ENCODE measurements at places on chromosomes 3 and 15. TPM values are rescaled to one million over a fixed set of nuclear protein-coding genes. Genes with fewer than 3 reads are reported as not detected.

Gene ACKR4
- not detected for total RNA-seq

Gene PPARG
- total RNA-seq, result 4.4 TPM

Gene KNL1
- 3.3 TPM for total RNA-seq

Gene SCN5A
- 2.3 TPM for total RNA-seq

Gene ACP3
- total RNA-seq, result not detected

Gene CD200
- total RNA-seq, result 11.1 TPM

Gene ERICH6
- total RNA-seq, result 0.09 TPM

Gene CPEB1
- total RNA-seq, result 18.5 TPM

Gene CCDC13
- 1.3 TPM for total RNA-seq

Gene CX3CR1
- total RNA-seq, result 0.32 TPM

Gene C3orf49
- not detected for total RNA-seq

Gene CFAP161
- total RNA-seq, result 0.27 TPM

GRCh38 chr3:55782351-55782750 lies 295.2 kb upstream of the WNT5A start:
- no peaks in the 10 kb centered on the region for H3K4me1 ChIP-seq
- no peak overlapping the region for H3K27ac ChIP-seq
- DNase-seq, result no peak
- no peak overlapping the region for H3K4me3 ChIP-seq
- H3K36me3 ChIP-seq, result no peaks in the 10 kb centered on the region
- H3K27me3 ChIP-seq, result no peaks in the 10 kb centered on the region

GRCh38 chr3:34382859-34383258 lies 584.4 kb downstream of the PDCD6IP start:
- H3K27me3 ChIP-seq, result no peaks in the 10 kb centered on the region
- no peak overlapping the region for H3K27ac ChIP-seq
- no peaks in the 10 kb centered on the region for H3K36me3 ChIP-seq
- no peak overlapping the region for H3K4me3 ChIP-seq

GRCh38 chr15:47027322-47027946 lies 689.9 kb upstream of the SEMA6D start:
- no peaks in the 10 kb centered on the region for H3K36me3 ChIP-seq
- DNase-seq, result no peak
- H3K4me3 ChIP-seq, result no peak overlapping the region
- H3K27ac ChIP-seq, result no peak overlapping the region
- H3K27me3 ChIP-seq, result no peaks in the 10 kb centered on the region

DNA sequence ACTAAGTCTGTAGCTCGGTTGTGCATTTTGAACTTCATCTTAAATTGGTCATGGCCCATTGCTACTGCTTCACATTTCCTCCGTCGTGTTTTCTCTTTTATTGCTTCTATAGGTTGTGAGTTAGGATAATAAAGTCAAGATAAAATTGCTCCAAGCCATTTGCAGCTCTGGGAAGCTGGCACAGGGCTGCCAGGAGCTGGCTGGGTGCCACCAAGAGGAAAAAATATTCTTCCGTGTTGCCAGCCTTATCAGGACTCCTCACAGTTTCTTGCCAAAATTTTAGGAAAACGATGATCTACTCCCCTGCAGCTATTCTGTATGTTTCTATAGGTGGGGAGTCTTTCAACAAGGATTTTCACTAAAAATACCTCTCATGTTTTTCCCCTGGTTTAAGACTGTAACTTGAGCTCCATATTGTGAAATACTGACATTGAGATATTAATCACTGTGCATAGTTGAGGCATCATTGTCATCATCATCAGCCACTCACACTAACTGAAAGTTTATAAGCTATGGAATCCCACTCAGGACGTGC lies 55.4 kb upstream of the PIAS1 start:
- H3K27me3 ChIP-seq, result peaks cover 2% of the 10 kb centered on the region
- no peak overlapping the region for H3K4me3 ChIP-seq
- no peak overlapping the region for H3K27ac ChIP-seq
- H3K4me1 ChIP-seq, result no peaks in the 10 kb centered on the region

DNA sequence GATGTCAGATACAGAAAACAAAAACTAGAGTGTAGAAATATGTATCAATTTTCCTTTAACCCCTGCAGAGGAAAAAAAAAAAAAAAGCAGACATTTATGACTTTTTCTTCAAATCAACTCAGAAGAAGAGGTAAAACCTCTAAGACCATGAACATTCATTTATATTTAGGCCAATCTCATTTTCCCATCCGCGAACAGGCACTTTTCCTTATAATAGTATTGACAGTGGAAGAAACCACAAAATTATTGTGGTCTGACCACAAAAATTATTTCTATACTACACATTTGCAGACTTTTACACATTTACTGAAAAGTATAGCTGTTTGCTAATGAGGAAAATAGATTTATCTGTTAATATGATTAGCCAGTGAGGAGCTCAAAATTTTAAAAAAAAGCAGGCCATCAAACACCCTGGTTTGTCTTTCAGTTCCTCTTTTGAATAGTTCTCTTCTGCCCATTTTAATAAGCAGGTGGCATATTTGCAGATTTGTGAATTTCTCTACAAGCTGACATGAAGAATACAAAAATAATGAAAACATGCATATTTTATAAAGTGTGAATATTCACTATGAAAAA lies 5.7 kb downstream of the OSBPL11 start:
- H3K4me3 ChIP-seq, result no peak overlapping the region
- H3K36me3 ChIP-seq, result no peaks in the 10 kb centered on the region
- H3K27me3 ChIP-seq, result no peaks in the 10 kb centered on the region
- no peak overlapping the region for H3K27ac ChIP-seq
- peak; percentile 30 for DNase-seq

DNA sequence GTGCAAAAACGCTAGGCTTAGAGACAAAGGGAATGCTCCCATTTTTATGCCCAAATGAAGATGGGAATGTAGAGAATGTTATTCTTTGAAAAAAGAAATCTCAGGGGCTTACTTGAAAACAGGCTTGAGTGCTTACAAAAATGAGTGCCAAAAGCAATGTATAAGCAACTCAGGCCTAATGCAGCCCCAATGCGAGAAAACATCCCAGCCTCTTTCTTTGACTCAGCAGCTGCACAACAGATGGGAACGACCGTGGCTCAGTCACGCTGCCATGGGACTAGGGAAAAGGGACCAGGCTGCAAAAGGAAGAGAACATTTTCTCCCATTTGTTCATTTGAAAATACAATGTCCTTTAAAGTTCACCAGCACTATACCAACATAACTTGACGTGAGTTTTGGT lies 246.4 kb upstream of the LRIG1 start:
- no peaks in the 10 kb centered on the region for H3K27me3 ChIP-seq
- H3K4me3 ChIP-seq, result no peak overlapping the region
- DNase-seq, result no peak
- no peaks in the 10 kb centered on the region for H3K36me3 ChIP-seq

DNA sequence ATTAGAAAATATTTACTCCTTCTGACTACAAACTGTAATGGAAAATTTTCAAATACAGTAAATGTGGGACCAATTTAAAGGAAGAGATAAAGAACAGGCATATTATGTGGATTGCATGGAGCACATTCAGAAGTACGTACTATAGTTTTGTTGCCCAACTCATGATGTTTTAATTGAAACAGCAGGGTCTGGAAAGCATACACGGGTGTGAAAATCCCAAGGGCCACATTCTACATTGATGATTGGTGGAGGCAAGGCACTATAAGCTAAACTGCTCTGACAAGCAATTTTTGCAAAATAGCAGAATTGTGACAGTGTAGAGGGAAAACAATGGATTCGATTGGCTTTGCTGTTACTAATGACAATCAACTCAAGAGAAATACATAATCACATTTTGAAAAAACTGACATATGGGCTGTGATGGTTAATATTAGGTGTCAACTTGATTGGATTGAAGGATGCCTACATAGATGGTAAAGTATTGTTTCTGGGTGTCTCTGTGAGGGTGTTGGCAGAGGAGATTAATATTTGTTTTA lies 458.6 kb downstream of the PYDC2 start:
- H3K4me3 ChIP-seq, result no peak overlapping the region
- H3K4me1 ChIP-seq, result no peaks in the 10 kb centered on the region
- no peaks in the 10 kb centered on the region for H3K36me3 ChIP-seq
- H3K27ac ChIP-seq, result no peak overlapping the region

GRCh38 chr3:113161661-113162060 lies 49.7 kb upstream of the BOC start:
- DNase-seq, result no peak
- no peaks in the 10 kb centered on the region for H3K36me3 ChIP-seq
- peaks cover 4% of the 10 kb centered on the region for H3K4me1 ChIP-seq
- H3K4me3 ChIP-seq, result no peak overlapping the region
- no peak overlapping the region for H3K27ac ChIP-seq

DNA sequence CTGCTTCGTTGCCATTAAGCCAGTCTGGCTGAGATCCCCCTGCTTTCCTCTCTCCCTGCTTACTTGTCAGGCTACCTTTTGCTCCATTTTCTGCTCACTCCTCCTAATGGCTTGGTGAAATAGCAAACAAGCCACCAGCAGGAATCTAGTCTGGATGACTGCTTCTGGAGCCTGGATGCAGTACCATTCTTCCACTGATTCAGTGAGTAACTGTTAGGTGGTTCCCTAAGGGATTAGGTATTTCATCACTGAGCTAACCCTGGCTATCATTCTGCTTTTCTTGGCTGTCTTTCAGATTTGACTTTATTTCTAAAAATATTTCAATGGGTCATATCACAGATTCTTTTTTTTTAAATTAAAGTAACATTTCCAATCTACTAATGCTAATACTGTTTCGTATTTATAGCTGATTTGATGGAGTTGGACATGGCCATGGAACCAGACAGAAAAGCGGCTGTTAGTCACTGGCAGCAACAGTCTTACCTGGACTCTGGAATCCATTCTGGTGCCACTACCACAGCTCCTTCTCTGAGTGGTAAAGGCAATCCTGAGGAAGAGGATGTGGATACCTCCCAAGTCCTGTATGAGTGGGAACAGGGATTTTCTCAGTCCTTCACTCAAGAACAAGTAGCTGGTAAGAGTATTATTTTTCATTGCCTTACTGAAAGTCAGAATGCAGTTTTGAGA lies 25.0 kb downstream of the CTNNB1 start:
- peak overlapping the region; percentile 64 for H3K27ac ChIP-seq
- peak; percentile 82 for DNase-seq
- peaks cover 12% of the 10 kb centered on the region for H3K4me1 ChIP-seq
- no peak overlapping the region for H3K4me3 ChIP-seq

DNA sequence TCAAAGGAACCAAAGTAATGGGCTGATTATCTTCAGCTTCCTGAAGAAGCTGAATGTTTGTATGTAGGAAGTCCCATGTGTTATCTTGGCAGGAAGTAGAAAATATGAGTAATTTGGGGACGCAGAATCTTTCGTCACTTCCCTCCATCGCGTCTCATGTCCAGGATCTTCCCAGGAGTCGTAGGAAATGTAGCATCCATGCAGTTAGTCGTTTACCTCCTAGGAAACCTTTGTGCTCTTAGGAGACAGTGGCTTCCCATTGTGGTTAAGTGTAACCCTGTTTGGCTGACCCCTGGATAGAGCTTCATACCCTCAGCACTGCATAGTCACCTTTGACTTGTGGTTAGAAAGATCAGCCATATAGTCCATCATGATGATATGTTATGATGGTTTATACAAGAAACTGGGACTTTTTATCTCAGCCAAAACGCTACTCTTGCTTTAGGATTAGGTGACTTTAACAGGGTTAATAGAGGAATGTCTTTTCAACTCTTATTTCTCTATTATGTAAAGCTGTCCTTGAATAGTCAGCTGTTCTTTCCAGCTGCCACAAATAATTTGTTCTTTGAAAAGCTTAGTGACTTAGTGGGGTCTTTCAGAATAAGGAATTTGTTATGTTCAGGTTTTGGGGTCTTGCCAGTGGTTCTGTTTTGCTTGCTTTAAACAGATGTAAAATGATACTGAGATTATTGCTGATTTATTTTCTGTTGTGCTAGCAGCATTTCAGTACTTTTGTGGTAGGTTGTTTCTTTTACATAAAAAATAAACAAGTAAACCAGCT lies 92.2 kb downstream of the KLHL25 start:
- H3K36me3 ChIP-seq, result no peaks in the 10 kb centered on the region
- no peak overlapping the region for H3K27ac ChIP-seq
- peak; percentile 46 for DNase-seq
- H3K27me3 ChIP-seq, result no peaks in the 10 kb centered on the region
- no peak overlapping the region for H3K4me3 ChIP-seq

GRCh38 chr3:48739955-48740823 lies 23.2 kb upstream of the IP6K2 start:
- no peak overlapping the region for H3K4me3 ChIP-seq
- peaks cover 6% of the 10 kb centered on the region for H3K4me1 ChIP-seq
- DNase-seq, result peak; percentile 42
- H3K36me3 ChIP-seq, result no peaks in the 10 kb centered on the region
- H3K27me3 ChIP-seq, result no peaks in the 10 kb centered on the region

DNA sequence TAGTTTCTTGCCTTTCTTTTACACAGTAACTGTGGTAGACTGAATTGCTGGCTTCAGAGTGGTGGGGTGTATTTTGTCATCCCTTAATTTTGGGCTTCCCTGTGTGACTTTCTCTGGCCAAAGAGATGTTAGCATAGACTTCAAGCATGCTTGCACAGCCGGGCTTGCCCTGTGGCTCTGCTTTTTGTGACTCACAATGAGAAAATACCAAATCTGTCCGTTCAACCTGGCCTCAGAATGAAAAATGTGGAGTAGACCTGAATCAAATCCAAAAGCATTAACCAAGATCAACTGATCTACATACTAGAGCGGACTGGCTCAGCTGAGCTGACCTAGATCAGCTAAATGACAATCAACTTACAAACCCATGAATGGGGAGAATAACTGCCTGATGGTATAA lies 51.4 kb downstream of the PLAAT1 start:
- H3K27ac ChIP-seq, result no peak overlapping the region
- peak; percentile 85 for DNase-seq
- H3K36me3 ChIP-seq, result no peaks in the 10 kb centered on the region
- no peaks in the 10 kb centered on the region for H3K27me3 ChIP-seq

GRCh38 chr3:4906107-4906621 lies 73.1 kb upstream of the BHLHE40 start:
- H3K27me3 ChIP-seq, result no peaks in the 10 kb centered on the region
- no peak overlapping the region for H3K4me3 ChIP-seq
- H3K4me1 ChIP-seq, result peaks cover 17% of the 10 kb centered on the region
- no peaks in the 10 kb centered on the region for H3K36me3 ChIP-seq

GRCh38 chr15:93030430-93031102 lies 58.4 kb downstream of the RGMA start:
- H3K27me3 ChIP-seq, result no peaks in the 10 kb centered on the region
- H3K4me3 ChIP-seq, result no peak overlapping the region
- no peak overlapping the region for H3K27ac ChIP-seq
- peaks cover 25% of the 10 kb centered on the region for H3K36me3 ChIP-seq

DNA sequence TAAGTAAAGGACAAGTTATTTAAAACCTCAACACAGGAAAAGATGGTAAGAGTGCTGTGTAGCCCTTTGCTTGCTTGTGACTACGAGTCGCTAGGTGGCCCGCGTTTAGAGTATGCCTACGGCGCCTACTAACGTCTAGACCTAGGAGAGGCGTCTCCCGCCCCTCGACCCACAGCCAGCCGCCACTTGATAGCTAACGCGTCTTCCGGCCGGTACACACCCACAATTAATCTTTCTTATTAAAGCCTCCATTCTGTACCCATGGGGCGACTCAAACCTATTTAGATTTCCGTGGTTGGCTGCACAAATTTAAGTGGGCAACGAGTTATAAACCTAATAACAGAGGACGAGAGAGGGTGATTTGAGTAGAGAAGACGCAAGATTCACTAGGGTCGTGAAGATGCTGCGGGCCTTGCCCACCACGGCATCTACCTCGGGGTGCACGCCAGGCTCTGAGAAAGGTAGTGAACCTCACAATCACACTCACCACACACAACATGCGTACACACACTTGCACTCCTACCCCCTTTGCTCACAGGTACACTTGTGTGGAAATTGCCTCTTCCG lies 12.0 kb downstream of the SOX2 start:
- peak overlapping the region; percentile 38 for H3K4me3 ChIP-seq
- no peak for DNase-seq
- H3K4me1 ChIP-seq, result peaks cover 29% of the 10 kb centered on the region
- H3K36me3 ChIP-seq, result no peaks in the 10 kb centered on the region
- H3K27ac ChIP-seq, result no peak overlapping the region
- H3K27me3 ChIP-seq, result peaks cover 90% of the 10 kb centered on the region
